Naive B cell (primary cell): ENCODE measurements at places on chromosomes 2 and 18.

GRCh38 chr18:61308004-61308403 is 25.2 kb upstream of the CDH20 start:
- DNase-seq, result no peak

DNA sequence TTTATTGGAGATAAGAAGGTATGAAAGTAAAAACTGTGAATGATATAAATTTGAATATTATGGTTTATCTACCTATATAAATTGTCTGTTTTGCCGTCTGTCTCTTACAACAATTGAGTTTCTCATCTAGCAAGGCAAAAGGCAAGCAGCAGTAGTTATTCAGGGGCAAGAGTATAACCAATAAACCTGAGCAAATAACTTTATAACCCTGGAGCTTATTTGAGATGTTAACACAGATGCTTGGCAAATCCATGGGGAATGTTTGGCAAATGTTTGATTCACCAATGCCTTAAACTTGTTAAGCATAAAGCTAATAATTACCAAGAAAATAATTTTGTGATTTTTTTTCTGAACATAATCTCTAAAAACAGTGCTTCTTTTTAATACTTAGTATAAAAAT is 9.9 kb upstream of the EPHA4 start:
- DNase-seq, result no peak

DNA sequence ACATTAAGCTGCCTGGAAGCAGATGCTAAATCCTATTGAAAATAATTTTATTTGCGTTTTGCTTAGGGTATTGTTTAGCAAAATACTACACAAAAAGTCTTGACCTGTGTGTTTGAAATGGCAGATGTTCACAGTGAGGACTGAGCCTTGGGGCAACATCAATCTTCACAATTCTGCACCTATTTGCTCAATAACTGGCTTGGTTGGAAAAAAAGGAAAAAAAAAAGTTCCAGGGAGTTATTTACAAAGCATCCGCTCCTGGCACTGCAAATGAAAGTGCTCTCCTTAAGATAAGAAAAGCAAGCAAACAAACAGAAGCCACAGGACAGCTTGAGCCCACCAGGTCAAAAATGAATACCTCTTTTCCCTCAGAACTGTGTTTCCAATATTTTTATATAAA is 77.7 kb downstream of the MAP2 start:
- DNase-seq, result no peak

GRCh38 chr2:130258356-130258755 is 60.1 kb upstream of the TUBA3E start:
- DNase-seq, result no peak

DNA sequence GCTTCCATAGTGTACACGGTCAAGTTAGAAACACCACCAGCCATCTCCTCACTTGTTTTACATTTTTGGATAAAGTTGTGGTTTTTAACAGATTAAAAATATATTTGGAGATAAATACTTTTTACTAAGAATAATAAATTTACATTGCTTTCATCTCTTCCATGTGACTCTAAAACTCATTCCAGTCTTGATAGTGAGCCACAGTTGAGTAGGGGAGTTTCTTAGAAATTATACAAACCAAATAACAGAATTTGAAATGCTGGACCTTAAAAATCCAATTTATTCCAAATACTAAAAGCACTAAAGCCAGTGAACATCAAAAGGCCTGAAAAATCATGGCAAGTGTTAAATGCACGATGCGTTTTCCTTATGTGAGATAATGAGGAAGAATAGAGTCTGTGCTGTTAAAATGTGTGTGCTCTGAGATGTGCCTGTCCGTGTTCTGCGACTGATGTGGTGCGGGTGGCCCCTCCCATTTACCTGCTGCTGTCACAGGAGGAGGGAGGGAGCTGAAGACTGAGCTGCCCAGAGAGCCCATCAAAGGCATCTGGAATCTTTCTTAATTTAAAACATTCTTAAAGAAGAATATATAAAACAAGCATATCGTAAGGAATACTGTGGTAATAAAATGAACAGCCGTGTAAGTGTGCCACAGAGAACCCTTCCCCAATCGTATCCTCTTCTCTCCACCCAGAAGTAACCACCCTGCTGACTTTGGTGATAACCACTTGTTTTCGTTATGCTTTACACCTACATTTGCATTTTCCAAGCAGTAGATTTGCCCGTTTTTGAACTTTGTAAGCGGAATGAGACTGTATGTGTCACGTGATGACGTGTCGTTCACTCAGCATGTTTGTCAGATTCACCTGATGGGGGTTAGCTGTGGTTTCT is 57.0 kb upstream of the TXNDC2 start:
- no peak for DNase-seq

DNA sequence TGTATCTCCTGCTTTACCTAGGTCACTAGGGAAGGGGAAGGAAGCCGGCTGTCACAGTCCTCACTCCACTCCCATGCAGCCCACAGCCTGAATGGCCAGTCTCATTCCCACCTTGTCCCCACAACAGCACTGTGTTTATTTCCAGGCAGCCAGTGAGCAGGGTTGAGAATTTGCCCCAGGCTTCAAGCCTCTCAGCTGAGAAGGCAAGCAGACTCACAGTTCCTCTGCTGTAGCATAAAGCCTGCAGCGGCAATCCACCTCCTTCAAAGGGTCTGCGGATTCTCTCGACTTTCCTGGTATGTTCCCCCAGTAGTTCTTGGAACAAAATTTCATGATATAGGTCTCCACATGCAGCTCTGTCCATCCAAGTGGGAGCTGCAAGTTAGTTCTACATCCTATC is 262.9 kb upstream of the GULP1 start:
- no peak for DNase-seq

GRCh38 chr18:3605954-3606443 is 156.0 kb downstream of the TGIF1 start:
- DNase-seq, result peak; percentile 14

- no peak for DNase-seq
Observed at GRCh38 chr2:5495586-5495985, 196.6 kb upstream of the SOX11 start.

DNA sequence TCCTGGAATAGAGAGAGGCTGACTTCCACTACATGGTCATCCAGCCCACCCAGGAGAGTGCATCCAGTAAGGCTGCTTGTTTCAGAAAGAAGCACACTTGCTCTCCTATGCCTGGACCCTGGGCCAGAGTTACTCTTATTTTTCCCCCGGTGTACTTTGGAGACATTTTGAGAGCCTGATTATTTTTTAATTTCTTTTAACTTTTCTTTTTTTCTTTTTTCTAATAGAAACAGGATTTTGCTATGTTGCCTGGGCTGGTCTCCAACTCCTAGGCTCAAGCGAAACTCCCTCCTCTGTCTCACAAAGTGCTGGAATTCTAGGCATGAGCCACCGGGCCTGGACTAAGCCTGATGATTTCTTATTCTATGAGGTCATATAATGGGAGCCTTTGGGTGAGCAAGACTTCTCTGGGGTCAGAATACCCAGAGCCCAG is 62.2 kb downstream of the RPL37A start:
- DNase-seq, result no peak

DNA sequence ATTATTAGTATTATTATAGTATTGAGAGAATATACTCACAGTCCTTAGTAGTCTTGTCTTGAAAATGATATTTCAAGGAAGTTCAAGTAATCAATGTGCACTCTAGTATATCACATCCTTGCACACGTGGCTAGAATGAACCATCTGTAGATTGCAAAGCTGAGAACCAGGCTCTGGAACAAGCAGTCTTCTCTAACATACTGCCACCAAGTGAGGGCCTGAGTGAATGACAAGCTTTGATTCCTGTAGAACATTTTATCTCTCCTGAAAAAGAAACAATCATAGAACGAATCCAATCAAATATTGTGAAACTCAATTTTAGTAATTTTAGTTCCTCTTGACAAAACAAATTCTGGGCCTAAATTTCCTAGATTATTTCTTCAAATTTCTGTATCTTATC is 55.3 kb upstream of the SULT1C3 start:
- no peak for DNase-seq
